ENCODE measurements at places on chromosomes 5 and 9.
A peak's percentile ranks its signal among the peaks of the same experiment; 100 is the strongest.

DNA sequence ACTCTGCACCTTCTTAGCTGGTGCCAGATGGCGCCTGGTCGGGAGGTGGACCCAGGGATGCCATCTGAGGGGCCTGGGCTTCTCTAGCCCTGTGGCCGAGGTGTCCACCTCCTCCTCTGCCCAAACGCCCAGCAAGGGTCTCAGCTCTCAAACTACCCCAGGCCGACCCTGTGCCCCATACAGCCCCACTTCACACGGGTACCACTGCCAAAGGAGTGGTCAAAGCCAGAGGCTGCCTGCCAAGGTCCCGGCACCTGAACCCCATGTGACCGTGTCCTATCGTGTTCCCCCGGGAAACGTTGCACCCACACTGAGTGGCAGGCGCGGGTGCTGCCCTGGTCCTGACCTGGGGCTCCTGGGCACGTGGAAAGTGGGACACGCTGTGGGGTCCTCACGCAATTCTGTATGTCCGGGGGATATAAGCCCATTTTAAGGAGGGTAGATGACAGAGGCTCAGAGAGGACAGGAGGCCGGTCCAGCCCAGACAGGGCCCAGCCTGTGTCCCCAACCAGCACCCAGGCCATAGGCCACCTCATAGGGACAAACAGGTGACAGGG, 1.9 kb downstream of the ENTPD8 start:
- DNase-seq = no peak

DNA sequence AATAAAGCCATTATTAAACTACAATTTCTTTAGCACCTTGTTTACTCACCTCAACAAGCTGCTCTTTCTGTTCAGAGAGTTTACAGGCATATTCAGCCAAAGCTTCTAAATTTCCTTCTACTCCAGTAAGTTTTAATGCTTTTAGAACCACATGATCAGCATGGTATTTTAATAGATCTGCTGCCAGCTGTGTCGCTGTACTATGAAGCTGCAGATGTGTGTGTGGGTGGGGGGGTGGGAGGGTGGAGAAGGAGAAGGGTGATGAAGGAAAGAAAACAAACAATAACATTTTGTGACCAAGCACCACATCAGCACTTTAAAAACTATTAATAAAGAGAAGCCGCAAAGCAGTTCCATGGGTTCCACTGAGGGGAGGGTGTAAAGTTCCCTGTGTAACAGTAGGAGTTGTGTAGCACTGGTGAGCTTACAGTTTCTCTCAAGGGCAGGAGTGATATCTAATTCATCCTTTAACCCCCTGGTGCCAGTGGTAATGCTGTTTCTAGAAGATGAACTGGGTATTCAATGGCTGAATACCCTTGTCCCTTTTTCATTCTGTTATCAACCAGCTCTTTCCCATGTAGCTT, 38.5 kb downstream of the ABITRAM start:
- DNase-seq = no peak

DNA sequence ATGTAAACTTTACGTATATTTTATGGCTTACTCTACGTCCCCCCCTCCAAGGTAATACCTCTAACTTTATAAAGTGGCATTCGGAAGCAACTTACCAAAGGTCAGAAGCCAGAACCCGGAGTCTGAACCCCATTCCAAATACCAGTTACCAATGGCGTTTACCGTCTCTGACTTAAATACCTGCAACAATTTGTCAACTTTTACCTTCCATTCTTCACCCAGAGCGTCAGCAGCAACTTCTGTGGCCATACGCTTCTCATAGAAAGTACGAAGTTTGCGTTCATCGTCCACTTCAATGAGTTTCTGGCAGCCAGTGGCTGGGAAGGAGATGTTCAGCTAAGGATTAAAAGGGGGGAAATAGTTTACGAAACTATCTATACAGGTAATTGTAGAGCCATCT, 753 bp downstream of the RPS6 start:
- DNase-seq = no peak

- DNase-seq = no peak
Measured at GRCh38 chr5:145776886-145777285, 58.3 kb downstream of the PRELID2 start.

DNA sequence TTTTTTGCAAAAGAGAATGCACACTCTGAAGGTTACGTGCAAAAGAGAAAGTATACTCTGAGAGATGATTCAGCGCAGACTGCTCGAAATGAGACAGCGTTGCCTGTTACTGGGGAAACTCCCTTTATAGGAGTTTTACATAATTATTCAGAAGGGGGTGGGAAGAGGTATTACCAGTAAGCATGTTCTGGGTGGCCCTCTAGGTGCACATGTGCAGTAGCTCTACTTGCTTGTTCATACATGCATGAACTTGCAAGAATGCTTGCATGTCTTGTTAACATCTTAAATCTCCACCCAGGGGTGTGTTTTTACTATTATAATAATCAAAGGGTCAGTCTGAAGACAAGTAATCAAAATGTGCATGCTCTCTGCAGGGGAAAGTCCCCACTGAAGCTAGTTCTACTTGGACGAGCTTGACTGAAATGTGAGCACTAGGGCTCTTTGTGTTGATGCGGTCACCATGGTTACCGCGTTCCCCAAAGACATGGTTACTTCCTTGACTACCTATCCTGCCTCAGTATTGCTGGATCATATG, 75.5 kb downstream of the SGCD start:
- DNase-seq = peak; percentile 23

DNA sequence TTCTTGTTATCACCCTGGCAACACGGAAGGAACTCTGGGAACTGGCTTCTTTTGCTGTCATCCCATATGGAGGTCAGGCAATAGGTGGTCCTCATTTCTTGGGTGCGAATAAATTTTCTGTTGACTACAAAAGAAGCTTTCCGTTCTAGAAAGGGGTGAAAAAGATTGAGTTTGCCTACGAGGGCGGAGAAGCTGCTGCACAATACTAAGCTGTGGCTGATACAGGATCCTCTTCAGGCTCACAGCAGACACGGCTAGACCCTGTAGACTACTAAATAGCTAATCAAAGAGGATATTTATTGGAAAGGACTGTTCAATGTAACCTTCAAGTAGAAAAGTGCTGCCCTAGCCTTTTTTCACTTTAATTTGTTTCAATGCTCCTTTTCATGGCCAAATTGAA, 58.1 kb downstream of the TJP2 start:
- DNase-seq = no peak

DNA sequence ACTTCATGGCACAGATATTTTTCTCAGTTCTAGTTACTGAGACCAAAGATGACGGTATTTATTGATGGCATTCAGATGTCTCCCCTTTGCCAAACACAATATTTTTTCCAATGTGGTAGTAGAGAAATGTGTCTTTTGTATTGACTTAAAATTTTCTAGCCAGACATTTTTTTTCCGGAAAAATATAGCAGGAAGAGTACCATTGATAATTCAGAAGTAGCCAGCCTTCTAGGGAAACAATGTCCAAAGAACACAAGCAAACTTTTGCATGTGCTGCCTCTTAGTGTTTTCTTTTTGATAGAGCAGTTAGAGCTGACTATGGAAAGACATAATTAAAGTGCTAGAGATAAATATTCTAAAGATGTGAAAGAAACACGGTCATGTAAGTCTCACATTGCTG, 231.4 kb downstream of the MARCHF11 start:
- no peak for DNase-seq

GRCh38 chr5:145484158-145484557, 351.0 kb downstream of the PRELID2 start:
- no peak for DNase-seq

DNA sequence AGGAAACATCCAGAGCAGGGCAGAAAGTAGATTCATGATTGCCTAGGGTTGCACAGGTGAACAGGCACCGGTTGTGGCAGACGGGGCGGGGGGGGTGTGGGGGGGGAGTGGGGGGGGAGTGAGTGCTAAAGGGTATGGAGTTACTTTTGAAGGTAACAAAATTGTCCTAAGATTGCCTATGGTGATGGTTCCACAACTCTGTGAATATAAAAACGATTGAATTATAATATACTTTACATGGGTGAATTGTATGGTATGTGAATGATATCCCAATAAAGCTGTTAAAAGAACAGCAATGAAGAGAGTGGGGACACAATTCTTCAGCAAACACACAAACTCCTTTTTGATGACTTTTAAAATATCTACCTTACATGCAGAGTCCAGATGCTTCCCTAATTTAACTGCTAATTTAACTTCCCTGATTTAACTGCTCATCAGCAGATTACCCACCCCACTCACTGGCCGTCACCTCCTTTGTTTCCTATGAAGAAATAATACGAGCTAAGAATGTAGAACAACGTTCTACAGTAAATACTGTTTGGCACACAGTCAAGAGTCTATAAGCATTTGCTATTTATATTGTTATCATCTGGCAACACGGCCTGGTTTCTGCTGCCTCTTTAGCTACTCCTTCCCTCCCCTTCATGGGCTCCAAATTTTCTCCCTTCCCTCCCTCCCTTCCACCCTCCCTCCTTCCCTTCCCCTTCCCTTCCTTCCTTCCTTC, 83.5 kb downstream of the PTCH1 start:
- DNase-seq = no peak

DNA sequence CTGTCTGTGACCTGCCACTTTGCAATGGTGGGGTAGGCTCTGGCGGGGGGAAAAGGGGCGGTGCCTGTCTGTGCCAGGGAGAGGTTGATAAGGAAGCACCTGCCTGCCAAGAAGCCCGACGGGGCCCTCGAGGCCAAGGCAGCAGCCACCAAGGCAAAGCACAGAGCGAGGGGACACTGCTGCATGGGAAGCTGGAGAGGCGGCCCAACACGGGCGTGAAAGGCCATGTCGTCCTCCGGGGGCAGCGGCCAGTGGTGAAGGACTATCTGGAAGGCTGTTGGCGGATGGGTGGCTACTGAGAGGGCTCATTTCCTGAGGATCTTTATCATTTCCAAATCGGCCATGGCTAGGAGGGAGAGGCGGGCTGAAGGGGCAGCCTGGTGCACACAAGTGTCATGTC, 66.4 kb downstream of the OTULIN start:
- DNase-seq = no peak

DNA sequence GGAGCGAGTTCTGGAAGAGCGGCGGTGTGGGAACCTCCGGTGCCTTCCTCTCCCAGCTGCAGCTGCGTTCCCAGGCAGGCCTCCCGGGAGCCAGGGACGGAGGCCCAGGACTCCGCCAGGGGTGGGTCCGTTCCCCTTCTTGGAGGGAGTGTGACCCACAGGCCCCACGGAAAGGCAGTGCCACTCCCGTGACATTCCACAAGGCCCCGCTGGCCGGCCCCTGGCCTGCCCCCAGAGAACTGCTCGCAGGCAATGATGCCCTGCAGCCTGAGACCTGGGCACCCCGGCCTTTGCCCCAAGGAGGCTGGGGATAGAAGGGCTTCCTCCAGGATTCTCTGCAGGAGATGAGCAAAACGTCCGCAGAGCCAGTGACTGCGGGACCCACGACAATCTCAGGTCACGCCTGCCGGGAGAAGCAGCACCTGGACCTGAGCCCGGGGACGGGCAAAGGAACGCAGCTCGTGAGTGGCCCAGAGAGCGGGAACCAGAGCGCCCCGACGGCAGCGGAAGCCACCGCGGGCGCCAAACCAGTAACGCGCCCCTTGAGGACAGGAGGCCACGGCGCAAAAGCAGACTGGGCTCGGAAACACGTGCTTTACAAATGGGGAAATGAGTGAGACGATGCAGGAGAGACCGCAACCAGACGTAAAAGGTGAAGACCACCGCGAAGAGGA, 9.3 kb downstream of the OBP2B start:
- DNase-seq = peak; percentile 27

DNA sequence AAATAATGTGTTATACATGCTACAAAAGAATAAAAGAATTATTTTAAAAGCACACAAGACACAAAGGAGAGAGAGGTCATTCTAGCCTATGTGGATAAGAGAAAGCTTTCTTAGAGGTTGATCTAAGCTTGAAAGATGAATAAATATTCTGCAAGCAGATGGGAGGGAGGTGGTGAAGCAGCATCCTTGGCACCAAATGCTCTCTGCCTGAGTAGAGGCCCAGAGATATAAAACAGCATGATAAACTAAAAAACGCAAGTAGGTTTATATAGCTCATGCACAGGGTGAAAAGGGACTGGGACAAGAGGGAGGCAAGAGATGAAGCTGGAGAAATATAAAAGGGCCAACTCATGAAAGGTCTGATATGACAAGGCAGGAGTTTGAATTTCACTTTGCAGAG, 283.2 kb upstream of the POU5F2 start:
- no peak for DNase-seq

DNA sequence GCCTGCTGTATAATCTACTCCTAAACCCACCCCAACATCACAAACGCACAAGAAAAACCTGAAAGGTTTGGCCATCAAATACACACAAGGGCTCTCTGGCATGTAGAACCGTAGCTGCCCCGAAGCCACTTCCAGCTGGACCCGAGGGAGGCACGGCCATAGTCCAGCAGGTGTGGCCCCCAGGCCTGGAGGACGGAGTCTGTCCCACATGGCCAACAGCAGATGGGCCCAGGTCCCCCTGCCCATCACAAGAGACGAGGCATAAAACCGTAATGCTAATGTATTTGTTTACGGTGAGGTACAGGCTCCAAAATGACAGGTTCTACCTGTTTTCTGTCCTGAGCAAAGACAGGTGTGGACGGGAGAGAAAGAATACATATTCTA, 234.2 kb downstream of the SYK start:
- no peak for DNase-seq

- DNase-seq = peak; percentile 16
Measured at GRCh38 chr9:121634329-121635261, 16.8 kb upstream of the DAB2IP start.

DNA sequence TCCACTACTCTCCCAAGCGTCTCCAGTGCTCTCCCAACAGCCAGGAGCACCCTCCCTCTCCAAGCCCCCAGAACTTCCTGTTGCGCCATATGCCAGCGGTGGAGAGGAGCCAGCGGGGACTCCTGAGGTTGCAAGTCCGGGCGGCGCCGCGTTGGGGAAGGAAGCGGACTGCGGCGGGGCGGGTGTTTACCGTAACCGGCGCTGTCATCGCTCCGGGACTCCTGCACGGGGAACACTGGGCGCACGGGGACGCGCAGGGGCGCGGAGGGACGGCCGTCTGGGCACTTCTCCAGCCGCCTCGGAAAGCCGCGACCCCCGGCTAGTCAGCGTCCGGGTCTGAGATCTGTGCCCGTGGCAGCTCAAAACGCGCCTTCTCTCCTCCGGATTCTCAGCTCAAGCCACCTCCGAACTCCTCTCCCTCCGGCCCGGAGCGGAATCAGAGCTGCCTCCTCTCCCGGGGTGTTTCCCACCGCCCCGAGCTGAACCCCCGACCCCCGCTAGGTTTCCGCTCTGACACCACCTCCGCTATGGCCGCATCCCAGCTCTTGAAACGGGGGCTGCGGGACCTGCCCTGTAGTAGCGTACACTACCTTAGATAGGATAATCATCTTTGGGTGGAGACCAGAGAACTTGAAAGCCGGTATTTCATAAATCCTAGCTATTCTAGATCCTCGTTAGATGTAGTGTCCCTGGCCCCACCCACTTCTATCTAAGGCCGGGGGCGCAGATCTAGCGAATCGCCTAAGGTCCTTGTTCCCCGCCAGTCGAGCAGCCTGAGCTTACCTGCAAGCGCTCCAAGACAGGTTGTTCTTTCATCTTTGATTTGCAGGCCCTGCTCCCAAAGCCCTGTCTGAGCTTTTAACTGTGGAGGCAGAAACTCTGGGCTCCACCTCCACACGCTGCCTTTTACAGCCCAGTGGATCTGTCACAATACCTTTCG, at the start of gene TRPM6:
Gene TRPM6 (minus strand): TSS at position 881 of the 940 bp plus-strand sequence. CDS start 65 bp downstream, at position 816.
- peak; percentile 29 for DNase-seq

GRCh38 chr5:173670130-173670651, 53.7 kb upstream of the BOD1 start:
- DNase-seq = no peak

Measured in activated T-cell treated with anti-CD3 and anti-CD28 coated beads for 48 hours (primary cell).